NCI-H146 (cell line): ENCODE measurements at places on chromosomes 3 and 15.
A peak's percentile ranks its signal among the peaks of the same experiment; 100 is the strongest.

DNA sequence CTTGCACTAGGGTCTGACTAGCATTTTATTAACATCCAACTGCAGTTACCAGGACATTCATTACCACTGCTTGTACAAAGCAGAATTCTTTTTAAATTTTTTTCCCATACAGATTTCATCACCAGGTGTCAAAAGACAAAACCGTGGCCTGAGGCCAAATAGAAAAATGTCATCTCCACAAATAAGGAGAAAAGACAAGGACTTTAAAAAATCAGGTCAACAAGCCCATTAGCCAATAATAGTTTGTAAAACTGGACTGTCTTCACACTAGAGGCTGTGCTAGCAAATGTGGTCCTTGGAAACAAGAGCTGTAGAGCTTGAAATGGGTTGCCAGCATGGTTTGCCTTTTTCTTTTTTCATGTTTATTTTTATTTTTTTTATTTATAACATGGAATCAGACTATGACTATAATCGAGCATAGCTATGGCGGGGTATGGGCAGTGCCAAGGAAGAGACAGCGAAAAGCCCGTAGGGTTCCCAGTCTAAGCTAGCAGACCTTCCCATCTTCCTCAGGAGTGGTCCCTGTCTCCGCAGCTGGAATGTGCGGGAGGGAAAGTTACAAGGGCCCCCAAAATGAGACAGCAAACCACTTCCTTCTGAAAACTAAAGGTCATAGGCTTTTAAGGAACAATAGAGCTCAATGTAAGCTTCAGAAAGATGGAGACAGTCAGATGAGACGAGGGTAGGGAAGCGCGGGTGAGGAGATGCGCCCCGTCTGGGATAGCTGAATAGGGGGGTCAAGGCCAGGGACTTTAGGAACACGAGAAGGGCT, 1.5 kb downstream of the PTPN9 start:
- DNase-seq, result peak; percentile 23

DNA sequence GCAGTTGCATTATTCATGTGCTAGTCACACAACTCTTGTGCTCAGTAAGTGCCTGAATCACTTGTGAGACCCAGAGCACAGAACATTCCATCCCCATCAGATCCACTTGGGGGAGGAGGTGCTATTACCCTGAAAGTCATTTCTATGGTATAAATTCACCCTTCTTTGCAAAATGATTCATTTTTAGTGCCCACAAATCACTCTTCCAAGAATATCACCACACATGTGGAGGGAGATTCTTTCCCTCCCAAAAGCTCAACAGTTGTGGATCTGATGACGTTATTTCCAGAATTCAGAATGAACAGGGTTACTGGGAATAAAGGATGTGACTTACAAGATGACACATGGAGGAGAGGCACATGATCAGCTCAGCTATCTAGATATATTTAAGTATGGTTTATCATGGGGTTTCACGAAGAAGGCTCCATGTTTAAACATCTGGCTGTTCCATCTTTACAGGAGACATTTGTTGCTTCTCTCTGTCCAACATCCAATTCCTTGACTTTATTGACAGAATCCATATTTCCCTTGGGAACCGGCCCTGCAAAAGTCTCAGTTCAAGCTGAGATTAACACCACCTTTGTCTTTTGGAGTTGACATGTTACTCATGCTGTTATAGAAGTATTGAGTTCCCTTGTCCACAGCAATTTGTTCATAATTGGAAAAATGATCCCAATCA, 214.2 kb upstream of the PROK2 start:
- DNase-seq, result no peak

DNA sequence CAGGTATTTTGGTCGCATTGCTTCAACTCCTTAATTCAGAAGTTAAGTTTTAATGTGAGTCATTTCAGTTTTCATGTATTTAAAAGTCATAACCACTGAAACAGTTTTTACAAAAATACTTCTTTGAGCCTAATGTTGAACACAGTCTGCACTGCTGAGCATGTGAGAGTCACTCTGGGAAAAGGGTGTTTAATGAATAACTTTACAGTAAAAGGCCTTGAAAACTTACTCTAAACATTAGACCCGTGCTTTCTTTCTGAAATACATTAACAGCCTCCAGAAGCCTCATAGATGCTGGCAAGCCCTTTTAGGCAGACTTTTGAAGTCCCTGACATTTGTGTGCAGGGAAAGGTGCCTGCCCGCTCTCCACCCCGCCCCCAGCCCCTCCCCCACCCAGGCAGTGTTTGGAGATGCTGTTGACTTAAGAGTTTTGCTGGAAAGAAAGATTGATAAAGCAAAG, 68.9 kb upstream of the NR2F2 start:
- no peak for DNase-seq

GRCh38 chr15:57992761-57993355, 72.7 kb downstream of the ALDH1A2 start:
- DNase-seq, result no peak

GRCh38 chr3:106765342-106765741, 611.9 kb upstream of the CCDC54 start:
- no peak for DNase-seq

- DNase-seq, result no peak
These were observed 93.0 kb downstream of the MEIS2 start for GRCh38 chr15:37007301-37007700.

- DNase-seq, result no peak
These were observed 82.3 kb downstream of the RBPMS2 start for GRCh38 chr15:64693134-64693533.

DNA sequence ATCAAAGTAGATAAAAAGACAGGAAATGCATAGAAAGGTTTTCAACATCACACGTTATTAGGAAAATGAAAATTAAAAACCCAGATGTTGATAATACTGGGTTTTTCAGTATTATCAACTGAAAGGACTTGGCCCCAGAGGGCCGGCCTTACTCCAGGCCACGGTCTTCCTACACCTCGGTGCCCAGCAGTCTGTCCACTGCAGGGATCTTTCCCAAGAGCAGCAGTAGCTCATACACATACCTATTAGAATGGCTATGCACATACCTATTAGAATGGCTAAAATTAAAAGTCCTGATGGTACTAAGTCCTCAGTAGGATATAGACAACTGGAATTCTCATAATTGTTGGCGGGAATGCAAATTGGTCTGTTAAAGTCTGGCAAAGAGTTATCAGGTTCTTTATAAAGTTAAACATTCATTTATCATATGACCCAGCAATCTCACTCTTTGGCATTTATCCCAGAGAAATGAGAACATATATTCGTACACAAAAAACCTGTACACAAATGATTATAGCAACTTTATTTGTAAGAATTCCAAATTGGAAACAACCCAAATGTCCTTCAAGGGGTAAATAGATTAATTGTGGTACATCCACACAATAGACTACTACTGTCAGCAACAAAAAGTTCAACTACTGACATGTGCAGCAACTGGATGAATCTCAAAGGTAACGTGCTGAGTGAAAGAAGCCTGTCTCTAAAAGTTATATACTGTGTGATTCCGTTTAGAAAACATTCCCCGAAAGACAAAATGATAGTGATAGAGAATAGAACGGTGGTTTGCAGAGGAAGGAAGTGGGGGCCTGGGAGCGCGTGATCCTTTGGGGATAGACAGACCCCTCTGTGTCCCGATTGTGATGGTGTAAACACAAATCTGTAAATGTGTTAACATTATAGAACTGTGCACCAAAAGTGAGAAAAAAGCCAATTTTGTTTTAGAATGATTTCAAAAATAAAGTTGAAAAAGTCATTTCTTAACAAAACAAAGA, 62.3 kb downstream of the MCTP2 start:
- no peak for DNase-seq

DNA sequence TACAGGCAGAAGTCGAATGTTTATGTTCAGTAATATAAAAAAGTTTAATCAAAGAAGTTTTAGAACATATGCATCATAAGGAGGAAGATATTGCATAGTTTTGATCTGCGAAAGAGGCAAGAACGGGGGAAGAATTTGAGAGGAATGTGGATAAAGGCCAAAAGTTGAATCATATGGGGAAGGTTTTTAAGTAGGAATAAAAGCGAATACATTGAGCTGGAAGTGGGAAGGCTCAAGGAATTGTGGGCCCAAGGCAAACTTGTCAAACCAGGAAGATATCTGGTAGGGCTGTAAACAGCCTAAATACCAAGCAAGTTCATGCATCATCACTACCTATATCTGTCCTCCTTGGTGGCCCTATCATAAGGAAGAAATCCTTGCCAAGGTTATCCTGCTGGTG, 186.9 kb downstream of the MAGI1 start:
- no peak for DNase-seq

DNA sequence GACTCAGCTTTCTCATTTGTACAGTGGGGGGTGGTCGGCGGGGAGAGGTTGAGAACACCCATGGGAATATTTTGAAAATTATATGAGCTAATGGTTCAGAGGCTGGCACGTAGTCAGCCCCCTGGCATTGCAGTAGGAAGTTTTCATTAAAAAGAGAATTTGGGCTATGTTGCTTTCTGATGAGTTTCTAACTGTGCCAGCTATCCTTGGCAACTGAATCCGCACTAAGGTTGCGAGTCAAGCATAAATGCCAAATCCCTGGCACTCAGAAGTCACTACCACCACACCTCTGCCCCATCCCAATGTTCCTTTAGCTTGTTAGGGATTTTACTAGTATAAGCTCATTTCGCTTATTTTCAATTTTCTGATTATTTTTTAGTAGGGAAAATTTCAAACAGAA, 91.6 kb downstream of the DNASE1L3 start:
- no peak for DNase-seq

DNA sequence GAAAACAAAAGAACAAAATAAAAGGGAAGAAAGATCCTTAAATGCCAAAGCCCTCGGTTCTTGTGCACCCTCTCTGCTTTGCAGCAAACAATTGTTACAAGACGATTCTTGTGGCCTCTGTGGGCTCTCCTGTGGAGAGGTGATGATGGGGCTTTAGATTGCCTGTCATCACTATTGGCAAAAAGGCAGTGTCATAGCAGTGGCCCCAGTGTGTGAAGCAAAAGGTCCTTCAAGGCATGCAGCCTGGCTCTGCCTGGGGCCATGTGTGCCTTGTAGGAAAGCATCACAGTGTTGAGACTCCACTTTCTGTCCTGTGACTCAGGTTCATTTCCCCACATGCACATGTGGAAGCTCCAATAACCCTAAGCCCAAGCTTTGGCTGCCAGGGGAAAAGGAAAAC, 43.7 kb downstream of the POC1A start:
- DNase-seq, result no peak

GRCh38 chr3:168249205-168249549, 153.5 kb upstream of the GOLIM4 start:
- peak; percentile 95 for DNase-seq

DNA sequence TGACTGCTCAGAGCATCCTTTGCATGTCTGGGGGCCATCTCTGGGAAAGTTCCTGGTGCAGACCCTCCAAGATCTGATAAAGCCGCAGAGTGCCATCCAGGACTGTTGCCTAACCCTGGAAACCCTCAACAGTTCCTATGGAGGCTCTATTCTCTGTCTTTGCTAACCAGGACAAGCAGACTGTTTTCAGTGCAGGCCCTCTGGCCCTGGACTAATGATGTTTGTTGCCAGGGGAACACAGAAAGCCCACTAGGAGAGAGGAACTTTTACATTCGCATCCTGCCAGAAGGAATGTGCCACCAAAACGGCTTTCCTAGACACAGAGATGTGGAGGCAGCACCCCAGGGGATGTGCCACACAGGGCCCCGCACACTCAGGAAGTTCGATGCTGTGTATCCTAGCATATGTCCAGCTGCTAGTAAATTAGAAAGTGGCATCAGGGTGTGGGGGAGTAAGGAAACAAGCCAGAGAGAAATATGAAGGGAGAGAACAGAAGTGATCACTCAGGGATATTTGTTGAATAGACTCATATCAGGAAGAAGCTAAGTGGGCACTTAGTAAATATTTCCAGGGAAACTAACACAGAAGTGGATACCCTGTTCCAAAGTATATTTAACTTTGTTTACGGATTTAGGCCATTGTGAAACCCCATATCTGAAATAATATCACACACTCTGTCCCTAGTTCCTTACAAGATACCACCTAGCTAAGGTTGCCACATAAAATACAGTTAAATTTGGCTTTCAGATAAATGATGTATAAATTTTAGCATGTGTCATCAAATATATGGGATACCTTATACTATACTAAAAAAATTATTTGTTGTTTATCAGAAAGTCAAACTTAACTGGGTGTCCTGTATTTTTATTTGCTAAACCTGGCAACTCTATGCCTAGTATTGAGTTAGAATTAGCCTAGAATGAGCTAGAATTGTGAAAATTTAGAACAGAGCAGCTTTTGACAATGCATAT, 29.9 kb upstream of the TMOD3 start:
- no peak for DNase-seq

- DNase-seq, result no peak
These were observed 90.0 kb downstream of the LRRK1 start for GRCh38 chr15:101009176-101009575.

DNA sequence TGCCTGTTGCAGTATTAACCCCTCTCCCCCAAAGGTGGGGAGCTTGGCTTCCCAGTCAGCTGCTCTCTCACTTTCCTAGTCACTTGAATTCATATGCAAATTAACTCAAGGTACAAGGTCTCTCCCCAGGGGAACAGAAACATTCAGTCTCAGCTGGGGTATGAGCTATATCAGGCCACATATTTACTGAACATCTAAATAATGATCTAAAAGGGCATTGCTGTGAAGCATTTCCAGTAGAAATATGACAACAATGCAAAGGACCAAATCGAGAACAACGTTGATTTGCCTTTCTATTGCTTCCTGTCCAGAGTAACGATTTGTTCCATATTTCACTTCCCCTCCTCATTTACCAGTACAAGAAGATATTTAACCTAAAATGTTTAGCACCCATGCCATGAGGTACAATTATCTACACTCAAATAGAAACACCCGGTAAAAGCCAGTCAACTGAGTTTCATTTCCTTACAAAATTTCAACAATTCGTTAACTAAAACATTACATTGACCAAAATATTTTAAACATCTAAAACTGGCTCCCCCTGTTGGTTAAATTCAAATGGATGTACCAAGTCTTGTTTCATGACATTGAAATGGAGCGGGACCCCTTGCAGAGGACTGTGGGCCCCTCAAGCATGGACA, 36.5 kb upstream of the KLHL6 start:
- DNase-seq, result no peak

GRCh38 chr3:140898340-140899180, 43.1 kb upstream of the SLC25A36 start:
- peak; percentile 79 for DNase-seq

DNA sequence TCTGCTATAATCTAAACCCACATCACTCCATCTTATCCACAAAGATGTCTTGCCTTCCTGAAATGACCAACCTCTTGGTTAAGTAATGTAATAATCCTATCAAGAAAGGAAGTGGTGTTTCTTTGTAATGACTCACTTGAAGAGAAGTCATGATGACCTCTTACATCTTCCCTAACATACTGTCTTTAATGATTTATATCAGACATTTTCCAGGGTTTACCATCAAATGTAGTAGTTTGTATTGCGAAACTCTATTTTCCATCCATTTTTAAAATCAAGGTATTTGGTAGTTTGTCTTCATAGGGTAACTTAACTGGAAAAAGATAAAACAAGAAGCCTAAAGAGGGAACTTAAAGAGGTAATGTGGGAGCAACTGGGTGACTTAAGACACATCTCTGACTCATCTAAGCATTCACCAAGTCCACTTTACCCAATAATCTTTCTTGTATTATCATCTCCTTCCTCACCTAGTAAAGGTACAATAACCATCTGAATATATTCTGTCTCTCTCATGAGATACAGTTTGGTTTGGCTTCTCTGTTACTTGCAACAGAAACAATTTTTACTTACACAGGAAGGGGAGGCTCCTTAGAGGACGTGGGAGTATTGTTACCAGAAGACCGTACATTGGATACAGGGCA, 5.7 kb upstream of the MAPK6 start:
- no peak for DNase-seq
